ENCODE measurements at places on chromosomes 1 and 21.

GRCh38 chr1:203937678-203938330 is 76.4 kb downstream of the SNRPE start:
- H3K27me3 ChIP-seq: peaks cover 6% of the 10 kb centered on the region
- no peaks in the 10 kb centered on the region for H3K4me1 ChIP-seq
- DNase-seq: no peak

- H3K27me3 ChIP-seq: no peaks in the 10 kb centered on the region
- H3K27ac ChIP-seq: no peak overlapping the region
- H3K4me3 ChIP-seq: no peak overlapping the region
- H3K4me1 ChIP-seq: no peaks in the 10 kb centered on the region
These were observed 418.8 kb downstream of the DISC1 start for GRCh38 chr1:232045139-232045994.

GRCh38 chr1:223259462-223259861 is 104.5 kb downstream of the SUSD4 start:
- H3K27ac ChIP-seq: no peak overlapping the region
- no peaks in the 10 kb centered on the region for H3K27me3 ChIP-seq
- no peak overlapping the region for H3K4me3 ChIP-seq
- H3K4me1 ChIP-seq: peaks cover 7% of the 10 kb centered on the region
- DNase-seq: no peak

DNA sequence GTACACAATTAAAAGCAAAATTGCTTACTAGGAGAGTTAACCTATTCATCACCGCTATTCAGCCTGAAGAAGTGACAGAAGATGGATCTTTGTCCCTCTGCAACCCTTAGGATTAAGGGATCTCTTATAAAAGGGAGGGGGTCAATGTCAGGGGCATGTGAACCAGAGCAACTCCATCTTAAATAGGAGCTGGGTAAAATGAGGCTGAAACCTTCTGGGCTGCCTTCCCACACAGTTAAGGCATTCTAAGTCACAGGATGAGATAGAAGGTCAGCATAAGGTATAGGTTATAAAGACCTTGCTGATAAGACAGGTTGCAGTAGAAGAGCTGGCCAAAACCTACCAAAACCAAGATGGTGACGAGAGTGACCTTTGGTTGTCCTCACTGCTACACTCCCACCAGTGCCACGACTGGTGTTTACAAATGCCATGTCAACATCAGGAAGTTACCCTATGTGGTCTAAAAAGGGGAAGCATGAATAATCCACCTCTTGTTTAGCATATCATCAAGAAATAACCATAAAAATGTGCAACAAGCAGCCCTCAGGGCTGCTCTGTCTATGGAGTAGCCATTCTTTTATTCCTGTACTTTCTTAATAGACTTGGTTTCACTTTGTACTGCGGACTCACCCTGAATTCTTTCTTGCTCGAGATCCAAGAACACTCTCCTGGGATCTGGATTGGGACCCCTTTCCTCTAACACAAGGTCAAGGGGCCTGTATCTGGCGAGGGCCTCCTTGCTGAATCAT is 35.3 kb upstream of the NEK2 start:
- no peak overlapping the region for H3K4me3 ChIP-seq
- no peaks in the 10 kb centered on the region for H3K36me3 ChIP-seq

- H3K27ac ChIP-seq: no peak overlapping the region
- H3K4me1 ChIP-seq: peaks cover 12% of the 10 kb centered on the region
These were observed 169.2 kb upstream of the B3GALT2 start for GRCh38 chr1:193355626-193356025.
